SJSA1 (cell line): ENCODE measurements at places on chromosomes 4 and X. TPM values are rescaled to one million over a fixed set of nuclear protein-coding genes. Genes with fewer than 3 reads are reported as not detected.
A peak's percentile ranks its signal among the peaks of the same experiment; 100 is the strongest.

DNA sequence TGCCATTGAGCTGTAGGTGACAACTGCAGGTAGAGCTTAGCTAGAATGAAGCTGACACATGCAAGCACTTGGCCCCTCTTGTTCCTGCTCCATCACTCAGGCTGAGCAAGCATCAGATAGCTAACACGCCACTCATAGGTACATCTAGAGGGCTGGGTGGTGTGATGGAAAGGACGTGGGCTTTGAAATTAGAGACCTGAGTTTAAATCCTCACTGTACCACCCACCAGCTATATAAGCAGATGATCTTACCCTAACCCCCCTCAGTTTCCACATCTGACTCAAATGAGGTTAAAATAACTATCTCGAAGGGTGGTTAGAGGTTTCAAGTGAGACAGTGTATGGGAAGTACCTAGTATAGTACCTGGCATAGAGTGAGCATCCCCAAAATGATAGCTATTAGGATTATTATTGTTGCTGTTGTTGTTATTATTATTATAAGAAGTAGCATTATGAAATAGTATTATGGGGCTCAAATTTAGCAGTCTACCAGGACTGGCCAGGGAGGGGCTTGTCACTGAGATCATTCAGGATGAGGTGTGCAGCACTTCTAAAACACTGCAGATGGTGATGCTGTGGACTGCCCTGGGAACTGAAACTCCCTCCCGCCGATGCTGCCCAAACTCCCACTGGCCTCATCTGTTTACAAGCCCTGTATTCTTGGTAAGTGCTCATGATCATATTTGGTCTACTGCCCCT is 59.0 kb downstream of the REELD1 start:
- no peaks in the 10 kb centered on the region for H3K36me3 ChIP-seq
- H3K27ac ChIP-seq: no peak overlapping the region
- no peak overlapping the region for H3K4me3 ChIP-seq

- H3K4me1 ChIP-seq: no peaks in the 10 kb centered on the region
- no peaks in the 10 kb centered on the region for H3K36me3 ChIP-seq
- H3K27ac ChIP-seq: no peak overlapping the region
Measured at GRCh38 chrX:25869761-25870160, 268.4 kb upstream of the MAGEB18 start.

DNA sequence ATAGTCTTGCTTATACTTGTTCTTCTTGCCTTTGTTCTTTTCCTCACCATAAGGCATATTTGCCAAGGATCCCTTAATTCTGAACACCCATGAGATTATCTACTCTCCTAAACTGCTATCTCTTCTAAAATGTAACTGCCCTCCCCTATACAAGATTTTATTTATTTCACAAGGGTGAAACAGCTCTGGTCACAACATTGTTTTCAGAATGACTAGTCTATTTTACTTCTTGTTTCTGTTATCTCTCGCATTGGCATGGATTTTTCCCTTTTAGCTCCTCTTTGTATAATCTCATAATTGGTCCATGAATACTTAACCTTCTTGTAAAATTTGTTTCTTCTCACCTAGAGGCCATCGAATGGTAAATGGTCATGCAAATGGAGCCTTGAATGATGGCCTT is 17.2 kb upstream of the COL25A1 start:
- no peaks in the 10 kb centered on the region for H3K4me1 ChIP-seq
- no peak overlapping the region for H3K4me3 ChIP-seq
- no peaks in the 10 kb centered on the region for H3K27me3 ChIP-seq
- H3K36me3 ChIP-seq: no peaks in the 10 kb centered on the region

DNA sequence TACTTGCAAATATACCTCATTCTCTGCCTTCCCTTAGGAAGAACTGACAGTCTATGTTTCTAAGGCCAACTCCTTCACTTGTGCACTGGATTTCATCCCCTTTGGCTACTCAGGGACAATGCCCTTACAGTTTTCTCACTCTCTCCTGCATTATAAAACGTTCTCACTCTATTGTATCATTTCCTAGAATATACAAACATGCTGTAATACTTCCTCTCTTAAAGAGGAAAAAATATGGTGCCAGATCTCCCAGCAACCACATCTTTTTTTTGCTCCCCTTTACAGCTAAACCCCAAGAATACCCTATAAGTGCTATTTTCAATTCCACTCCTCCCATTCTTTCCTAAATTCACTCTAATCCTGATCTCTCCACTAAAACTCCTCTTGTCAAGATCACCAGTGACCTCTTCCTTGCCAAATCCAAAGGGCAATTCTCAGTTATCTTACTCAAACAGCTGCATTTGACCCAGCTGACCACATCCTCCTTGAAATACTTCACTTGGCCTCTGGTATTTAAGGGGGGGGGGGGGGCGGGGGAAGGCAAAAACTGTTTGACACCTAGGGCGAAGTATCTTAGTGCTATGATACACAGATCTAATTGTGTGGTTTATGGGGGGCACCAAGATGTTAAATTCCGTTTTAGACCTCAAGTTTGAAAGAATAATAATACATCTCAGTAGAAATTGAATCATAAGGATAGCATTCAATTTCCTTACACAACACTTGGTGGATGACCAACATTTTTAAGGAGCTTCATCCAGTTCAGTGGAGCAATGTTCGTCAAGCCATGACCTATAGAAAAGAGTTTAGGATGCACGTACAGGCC is 1.6 kb downstream of the RCHY1 start:
- H3K36me3 ChIP-seq: peaks cover 39% of the 10 kb centered on the region
- peak; percentile 50 for DNase-seq
- peaks cover 23% of the 10 kb centered on the region for H3K4me1 ChIP-seq
- peak overlapping the region; percentile 82 for H3K4me3 ChIP-seq
- H3K27ac ChIP-seq: peak overlapping the region; percentile 85

Gene CBLL2
- total RNA-seq: not detected in 2 replicates

Gene SH3TC1
- 1.4 and 4.3 TPM in 2 replicates for total RNA-seq
